ENCODE measurements at places on chromosomes 7 and 10.

DNA sequence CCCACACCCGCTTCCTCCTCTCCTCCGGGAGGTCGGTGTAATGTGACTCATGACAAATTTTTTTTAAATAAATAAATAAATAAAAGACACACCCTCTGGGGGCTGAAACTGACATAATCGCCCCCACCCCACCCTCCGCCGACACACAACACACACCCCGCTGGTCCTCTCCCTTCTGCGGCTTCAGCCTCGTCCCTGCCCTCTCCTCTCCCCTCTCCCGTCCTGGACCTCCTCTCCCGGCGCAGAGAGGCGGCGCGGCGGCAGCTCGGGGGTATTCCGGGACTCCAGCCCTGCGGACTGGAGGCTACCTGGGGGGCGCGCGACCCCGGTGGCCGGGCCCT lies 686 bp downstream of the ABI1 start:
- peak; percentile 37 for DNase-seq

GRCh38 chr10:11345224-11346054 lies 266.0 kb downstream of the USP6NL start:
- peak; percentile 6 for DNase-seq

DNA sequence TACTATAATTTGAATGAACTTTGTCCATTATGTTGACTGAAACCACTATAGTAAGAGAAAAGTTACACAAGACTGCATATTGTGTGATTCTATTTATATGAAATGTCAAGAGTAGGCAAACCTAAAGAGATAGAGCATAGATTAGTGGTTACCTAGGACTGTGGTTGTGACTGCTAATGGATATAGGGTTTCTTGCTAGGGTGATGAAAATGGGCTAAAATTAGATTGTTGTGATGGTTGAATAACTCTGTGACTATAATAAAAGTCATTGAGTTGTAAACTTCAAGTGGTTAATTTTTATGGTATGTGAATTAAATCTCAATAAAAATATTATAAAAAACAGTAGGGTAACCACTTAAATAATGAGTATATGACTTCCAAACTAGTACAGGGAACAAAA lies 142.9 kb upstream of the AHR start:
- no peak for DNase-seq

DNA sequence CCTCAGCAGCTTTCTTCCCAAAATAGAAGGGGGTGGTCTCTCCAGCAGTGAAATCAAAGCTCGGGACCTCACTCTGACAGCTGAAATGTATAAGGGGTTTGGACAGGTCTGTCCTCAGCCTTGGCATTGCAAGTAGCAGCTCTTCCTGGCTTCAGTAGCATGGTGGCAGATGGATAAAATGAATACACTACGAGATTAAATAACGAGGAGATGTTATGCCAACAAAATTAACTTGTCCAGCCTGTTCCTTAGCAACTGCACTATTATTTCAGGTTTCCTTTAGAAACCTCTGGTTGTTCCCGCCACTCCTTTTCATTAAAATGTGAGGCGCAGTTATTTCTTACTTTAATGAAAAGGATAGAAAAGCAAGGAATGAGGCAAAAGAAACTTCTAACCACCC lies 24.9 kb downstream of the PRLHR start:
- no peak for DNase-seq

GRCh38 chr7:100437150-100438100 lies 1.1 kb upstream of the PPP1R35 start:
- no peak for DNase-seq

GRCh38 chr10:66819691-66820090 lies 106.1 kb upstream of the LRRTM3 start:
- DNase-seq: no peak

GRCh38 chr10:36515319-36515718 lies 610.1 kb upstream of the ANKRD30A start:
- DNase-seq: no peak

DNA sequence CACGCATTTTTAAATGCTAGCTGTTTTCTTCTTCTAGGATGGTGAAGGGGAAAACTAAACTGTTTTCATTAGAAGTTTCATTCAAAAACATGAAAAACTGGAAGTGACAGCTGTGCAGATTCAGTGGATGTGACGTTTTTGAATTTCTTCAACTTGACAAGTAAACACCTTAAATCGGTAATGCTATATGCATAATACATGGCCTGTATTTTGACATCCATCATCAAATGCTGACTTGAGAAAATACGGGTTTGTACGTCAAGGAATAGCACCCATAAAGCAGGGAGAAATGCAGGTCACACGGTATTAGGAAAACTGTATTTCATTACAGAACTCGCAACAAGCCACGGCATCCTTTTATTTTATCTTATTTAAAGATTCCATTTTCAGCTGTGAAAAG lies 720.5 kb downstream of the KCNMA1 start:
- DNase-seq: no peak

DNA sequence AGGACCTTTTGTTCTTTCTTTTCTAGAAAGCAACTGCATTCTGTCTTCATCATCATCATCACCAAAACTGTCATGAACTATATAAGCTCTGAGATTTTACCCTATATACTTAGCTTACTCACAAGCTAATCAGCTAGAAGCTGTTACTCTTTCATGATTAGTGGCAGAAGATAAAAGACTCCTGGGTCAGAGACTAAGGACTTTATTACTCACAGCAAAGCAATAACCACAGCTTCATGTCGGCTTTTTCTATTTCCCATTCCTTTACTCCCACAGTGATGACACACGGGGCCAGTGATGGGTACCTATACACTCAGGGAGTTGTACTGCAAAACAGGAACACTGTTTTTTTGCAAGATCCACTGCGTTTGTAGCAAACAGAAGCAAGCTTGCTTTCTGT lies 8.4 kb upstream of the C10orf88 start:
- DNase-seq: no peak

- no peak for DNase-seq
Measured at GRCh38 chr10:71300555-71301370, 18.3 kb upstream of the SLC29A3 start.

GRCh38 chr10:52568309-52568708 lies 204.3 kb downstream of the MBL2 start:
- DNase-seq: no peak

DNA sequence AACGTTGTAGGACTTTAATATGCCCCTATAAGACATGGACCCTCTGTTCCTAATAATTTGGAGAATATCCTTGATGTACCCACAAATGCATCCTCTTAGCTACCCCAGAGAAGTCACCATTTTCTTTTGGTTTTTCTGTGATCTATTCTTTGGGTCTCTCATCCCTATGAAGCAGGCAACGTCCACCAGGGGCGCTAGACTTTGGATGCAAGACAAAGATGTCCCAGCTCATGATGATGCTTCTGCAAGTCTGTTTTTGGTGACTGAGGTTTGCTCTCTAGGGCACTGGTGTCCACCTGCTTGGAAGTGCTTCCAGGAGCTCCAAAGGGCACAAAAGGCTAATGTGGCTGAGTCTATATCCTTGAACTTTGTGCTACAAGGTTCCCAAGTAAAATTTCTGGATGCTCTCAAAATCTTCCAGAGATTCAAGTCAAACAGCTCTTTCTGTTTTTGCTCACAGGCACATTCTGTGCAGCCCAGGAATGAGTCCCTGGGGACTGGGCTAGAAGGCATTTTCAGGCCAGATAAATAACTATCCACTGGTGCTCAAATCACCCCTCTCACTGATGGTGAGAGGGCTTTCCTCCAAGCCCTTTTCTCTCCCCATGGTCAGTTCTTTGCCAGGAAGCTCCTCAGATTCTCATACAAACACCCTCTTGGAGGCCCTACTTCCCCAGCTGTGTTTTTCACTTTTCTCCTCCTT lies 166.4 kb downstream of the C7orf25 start:
- peak; percentile 15 for DNase-seq

GRCh38 chr7:74554178-74554577 lies 100.5 kb downstream of the GTF2IRD1 start:
- DNase-seq: no peak

- DNase-seq: no peak
Measured at GRCh38 chr10:49382826-49383225, 13.1 kb downstream of the DRGX start.

DNA sequence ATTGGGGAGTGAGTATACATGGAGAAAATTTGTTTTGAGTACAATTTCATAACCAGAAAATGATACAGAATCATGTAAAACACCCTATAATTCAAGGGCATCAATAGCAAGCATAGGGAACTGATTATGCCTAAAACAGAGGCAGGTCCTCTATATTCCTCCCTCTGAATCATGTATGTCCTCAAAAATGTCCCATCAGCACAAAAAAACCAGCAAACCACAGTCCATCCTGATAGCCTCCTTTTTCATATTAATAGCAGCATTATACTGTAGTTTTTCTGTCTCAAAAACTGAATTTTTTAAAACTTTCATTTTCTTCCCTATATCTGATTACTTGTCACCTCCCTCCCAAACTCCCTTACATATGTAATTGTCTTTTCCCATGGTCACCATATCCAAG lies 1057.3 kb downstream of the CNTNAP2 start:
- no peak for DNase-seq

DNA sequence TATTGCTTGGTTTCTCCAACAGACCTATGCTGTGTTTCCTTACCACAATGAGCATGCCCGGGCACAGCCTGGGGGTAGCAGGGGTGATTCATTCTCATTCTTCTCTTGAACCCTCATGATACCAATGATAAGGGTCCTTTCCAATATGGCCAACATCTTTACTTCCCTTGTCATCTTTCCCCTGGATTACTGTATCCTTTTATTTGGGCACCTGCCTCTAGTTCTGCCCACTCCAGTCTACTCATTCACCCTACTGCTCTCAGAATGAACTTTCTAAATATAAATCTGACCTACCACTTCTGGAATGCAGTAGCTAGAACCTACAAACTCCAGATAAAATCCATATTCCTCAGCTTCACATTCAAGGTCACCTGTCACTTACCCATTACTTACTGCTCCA lies 26.4 kb upstream of the ITPRID1 start:
- DNase-seq: no peak

GRCh38 chr10:103367379-103367781 lies 396 bp upstream of the TAF5 start:
- no peak for DNase-seq

GRCh38 chr10:34191406-34191805 lies 623.7 kb downstream of the PARD3 start:
- no peak for DNase-seq

GRCh38 chr7:11702938-11703337 lies 129.1 kb downstream of the THSD7A start:
- DNase-seq: no peak

Measured in activated CD4-positive, alpha-beta T cell treated with anti-CD3 and anti-CD28 coated beads, Interleukin-2, Interleukin-4, amounts not matched to agents 100 ng/mL and 50 ng/mL, durations not matched to agents 16 hours and 8 hours (primary cell).